ENCODE measurements at places on chromosomes 13 and 19. TPM values are rescaled to one million over a fixed set of nuclear protein-coding genes. Genes with fewer than 3 reads are reported as not detected.

KIR2DL3 gene
- under 0.01 TPM for total RNA-seq

DNA sequence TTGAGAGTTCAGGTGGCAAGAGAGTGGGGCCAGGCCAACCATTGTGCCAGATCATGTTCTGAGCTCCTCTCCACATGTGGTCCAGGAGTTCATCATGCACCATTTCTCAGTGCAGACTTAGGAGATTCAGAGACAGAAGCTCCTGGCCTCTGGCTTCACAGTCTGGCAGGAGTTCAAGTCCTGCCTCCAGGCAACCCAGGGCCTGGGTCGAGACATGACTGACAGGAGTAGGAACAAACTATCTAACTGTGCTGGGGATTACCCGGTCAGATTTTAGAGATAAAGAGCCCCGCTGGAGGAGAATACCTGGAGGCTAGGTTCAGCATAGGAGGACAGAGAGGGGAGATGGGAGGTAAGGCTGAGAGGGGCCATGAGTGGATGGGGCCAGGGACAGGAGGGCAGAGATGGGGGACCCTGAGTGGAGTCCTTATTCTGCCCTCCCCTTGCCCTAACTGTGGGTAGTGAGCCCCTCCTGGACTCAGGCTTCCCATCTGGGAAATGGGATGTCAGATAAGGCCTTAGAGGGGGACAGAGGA lies 906 bp upstream of the CYP4F11 start:
- DNase-seq: no peak

ZNF723 gene
- not detected for total RNA-seq

CLDN10 gene
- 26.1 TPM for total RNA-seq

LILRB5 gene
- under 0.01 TPM for total RNA-seq

DNA sequence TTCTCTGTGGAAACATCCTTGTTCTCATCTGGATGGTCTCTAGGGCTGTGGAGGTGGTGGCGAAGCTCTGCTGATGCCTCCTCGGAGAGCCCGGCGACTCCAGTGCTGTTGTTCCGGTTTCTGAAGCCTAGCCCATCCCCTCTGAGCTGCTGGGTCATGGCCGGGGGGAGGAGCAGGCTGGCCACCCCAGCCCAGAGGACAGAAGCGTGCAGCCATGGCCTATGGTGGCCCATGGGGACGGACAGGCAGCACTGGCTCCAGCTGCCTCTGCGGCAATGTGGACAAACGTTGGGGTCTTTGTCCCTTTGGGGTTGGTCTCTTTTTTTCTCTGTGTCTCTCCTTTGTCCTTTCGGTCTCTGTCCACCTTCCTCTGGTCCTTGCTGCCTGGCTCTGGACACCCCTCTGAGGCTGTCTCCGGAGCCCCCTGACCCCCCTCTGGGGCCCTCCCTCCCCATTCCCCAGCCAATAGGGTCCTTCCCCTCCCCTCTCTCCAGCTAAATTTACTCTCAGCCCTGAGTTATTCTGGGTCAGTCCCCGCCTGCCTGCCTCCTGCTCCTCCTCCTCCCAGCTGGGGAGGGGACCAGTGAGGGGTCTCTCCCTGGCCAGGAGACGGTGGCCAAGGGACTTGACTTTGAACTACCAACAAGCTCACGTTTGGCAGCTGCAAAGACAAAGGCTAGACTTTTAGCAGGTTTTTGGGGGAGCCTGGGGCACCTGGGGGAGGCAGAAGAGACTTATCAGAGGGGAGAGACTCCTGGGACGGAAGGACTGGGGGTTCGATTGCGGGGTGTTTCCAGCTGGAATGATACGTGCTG lies at the start of gene HRC:
TSS of gene HRC (minus strand) at position 392 of the 815 bp plus-strand sequence. CDS start at position 233, 159 bp downstream.
- DNase-seq: no peak

TUBA3C gene
- total RNA-seq: not detected

DNA sequence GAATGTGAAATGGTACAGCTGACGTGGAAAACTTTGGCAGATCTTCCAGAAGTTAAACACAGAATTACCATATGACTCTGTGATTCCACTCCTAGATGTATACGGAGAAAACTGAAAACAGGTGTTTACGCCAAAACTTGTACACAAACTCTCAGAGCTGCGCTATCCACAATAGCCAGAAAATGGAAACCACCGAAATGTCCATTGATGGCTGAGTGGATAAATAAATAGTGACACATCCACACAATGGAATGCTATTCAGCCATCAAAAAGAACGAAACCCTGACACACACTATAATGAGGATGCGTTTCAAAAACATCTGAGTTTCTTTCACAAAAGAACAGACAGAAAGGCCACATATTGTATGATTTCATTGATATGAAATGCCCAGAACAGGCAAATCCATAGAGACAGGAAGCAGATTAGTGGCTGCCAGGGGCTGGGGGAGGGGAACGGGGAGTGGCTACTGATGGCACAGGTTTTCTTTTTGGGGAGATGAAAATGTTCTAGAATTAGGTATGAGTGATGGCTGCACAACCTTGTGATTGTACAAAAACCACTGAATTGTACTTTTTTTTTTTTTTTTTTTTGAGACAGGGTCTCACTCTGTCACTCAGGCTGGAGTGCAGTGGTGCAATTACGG lies 33.0 kb downstream of the IL12RB1 start:
- no peak for DNase-seq

DNA sequence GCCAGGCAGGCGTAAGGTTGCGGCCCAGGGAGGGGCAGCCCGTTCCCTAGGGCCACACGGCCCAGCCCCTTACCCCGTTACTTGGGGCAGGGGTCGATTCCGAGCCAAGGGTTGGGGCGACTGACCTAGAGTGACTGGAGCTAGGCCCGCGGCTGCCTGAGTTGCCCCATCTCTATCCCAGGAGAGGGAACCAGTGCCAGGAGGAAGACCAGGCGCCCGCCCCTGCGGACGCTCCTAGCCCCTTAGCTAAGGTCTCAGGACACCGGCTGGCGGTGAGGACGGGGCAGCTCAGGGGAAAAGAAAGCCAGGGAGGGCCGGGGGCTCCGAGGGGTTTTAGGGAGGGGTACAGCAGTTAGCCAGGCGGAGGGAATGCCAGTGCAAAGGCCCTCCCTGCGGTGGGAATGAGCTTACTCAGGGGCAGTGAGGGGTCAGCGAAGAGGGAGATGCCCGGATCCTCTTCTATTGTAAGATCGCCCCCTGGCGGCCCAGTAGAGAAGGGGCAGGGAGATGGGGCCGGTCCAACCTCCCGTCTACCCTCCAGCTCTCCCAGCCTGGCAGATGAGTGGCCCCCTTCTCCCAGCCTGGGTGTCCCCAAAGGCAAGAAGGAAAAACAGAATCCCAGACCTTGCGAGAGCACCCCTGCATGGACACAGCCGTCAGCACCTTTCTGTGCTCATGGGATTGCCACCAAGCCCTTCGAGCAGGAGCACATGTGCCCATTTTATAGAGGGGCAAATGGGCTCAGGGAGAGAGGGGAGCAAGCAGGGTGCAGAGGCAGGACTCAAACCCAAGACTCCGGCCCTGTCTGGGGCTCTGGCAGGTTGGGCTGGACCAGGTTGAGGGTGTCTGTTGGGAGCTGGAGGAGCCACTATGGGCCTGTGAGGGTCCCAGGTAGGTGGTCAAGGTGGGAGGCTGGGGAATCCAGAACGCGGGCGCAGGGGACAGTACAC lies 16.3 kb downstream of the CILP2 start:
- no peak for DNase-seq

GRCh38 chr13:36352350-36352749 lies 6.2 kb upstream of the SPART start:
- DNase-seq: no peak

- DNase-seq: no peak
Observed at GRCh38 chr13:80196756-80197155, 144.2 kb downstream of the SPRY2 start.

DNA sequence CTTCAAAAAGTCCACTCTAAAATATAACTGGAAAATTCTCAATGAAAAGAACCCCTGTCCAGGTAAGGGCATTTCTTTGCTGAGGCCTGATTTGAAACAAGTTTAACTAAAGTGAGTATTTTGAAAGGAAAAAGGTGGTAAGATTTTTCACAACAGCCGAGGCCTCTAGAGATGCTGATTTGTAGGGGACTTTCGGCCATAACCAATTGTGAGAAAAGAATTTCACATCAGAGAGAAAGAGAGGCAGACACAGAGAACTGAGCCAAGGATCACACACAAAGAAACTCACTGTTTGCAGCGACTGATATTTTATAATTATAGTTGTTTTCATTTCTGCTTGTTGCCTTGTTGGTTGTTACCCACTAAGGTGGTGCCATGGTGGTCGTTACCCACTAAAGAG lies 24.4 kb downstream of the MBD3L2B start:
- DNase-seq: no peak

IGFL3 gene
- not detected for total RNA-seq
